ENCODE measurements at places on chromosomes 11 and 22.

GRCh38 chr11:61152816-61153592, 8.2 kb downstream of the VPS37C start:
- DNase-seq = no peak
- H3K36me3 ChIP-seq = peaks cover 29% of the 10 kb centered on the region
- H3K4me3 ChIP-seq = no peak overlapping the region
- peaks cover 2% of the 10 kb centered on the region for H3K4me1 ChIP-seq
- H3K27ac ChIP-seq = no peak overlapping the region
- H3K27me3 ChIP-seq = no peaks in the 10 kb centered on the region

- H3K27me3 ChIP-seq = no peaks in the 10 kb centered on the region
- no peak for DNase-seq
- no peaks in the 10 kb centered on the region for H3K4me1 ChIP-seq
- no peaks in the 10 kb centered on the region for H3K36me3 ChIP-seq
- no peak overlapping the region for H3K4me3 ChIP-seq
- H3K27ac ChIP-seq = no peak overlapping the region
These were observed 786.8 kb downstream of the FAM181B start for GRCh38 chr11:81946831-81947230.

GRCh38 chr11:93537767-93538261, 5.4 kb downstream of the SMCO4 start:
- DNase-seq = no peak
- H3K4me1 ChIP-seq = peaks cover 46% of the 10 kb centered on the region
- no peaks in the 10 kb centered on the region for H3K27me3 ChIP-seq
- H3K36me3 ChIP-seq = peaks cover 4% of the 10 kb centered on the region
- H3K4me3 ChIP-seq = no peak overlapping the region

DNA sequence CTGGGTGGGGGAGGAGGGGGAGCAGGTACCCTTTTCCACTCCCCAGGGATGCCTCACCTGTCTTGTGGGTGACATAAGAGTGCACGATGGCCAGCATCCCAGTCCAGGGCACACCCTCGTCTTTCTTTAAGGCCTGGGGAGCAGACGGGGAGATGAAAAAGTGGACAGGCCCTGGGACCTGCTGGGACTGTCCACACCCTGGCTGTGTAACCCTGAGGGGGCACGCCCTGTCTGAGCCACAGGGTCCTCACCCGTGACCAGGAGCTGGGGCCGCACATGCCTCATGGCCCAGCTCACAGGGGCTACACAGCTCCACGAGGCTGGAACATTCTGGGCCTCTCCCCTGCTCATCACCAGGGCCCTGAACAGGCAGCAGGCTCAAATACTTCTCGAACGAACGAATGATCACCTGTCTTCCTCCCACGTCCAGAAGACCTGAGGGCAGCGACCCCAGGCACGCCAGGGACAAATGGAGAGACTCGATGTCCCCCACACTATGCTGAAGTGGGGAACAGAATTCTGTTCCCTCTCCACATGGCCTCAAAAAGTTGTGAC, 123.9 kb downstream of the PHF21B start:
- H3K27ac ChIP-seq = no peak overlapping the region
- H3K36me3 ChIP-seq = no peaks in the 10 kb centered on the region
- H3K27me3 ChIP-seq = no peaks in the 10 kb centered on the region
- DNase-seq = no peak
- no peak overlapping the region for H3K4me3 ChIP-seq
